COLO829 (cell line): ENCODE measurements at places on chromosomes 4 and X.

DNA sequence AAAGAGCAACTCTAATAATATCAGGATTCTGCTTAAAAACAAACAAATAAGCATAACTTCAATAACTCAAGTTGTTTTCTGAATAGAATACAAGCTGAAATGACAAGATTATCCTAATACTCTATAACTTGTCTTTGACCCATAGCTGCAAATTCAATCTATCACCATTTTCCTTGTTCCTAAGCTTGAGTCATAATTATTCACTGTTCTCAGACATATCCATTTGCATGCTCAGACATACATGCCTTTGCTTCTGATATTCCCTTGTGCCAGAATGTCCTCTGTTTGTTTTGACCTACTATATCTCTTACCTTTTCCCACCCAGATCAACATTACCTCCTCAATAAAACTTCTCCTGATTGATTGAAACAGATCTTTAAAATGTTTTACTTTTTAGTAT, 109.7 kb downstream of the SNCA start:
- DNase-seq: no peak

- DNase-seq: peak; percentile 49
These were observed 19.2 kb downstream of the PNMA6E start for GRCh38 chrX:153381684-153382532.

- no peak for DNase-seq
These were observed 96.1 kb downstream of the PCDH10 start for GRCh38 chr4:133245226-133245625.

GRCh38 chr4:73583666-73584065, 36.6 kb downstream of the RASSF6 start:
- DNase-seq: no peak

GRCh38 chr4:184441461-184442313, 32.7 kb downstream of the IRF2 start:
- DNase-seq: no peak

GRCh38 chr4:102598086-102598761, 97.1 kb downstream of the NFKB1 start:
- no peak for DNase-seq

- DNase-seq: no peak
These were observed 155.4 kb upstream of the FAM241A start for GRCh38 chr4:111989817-111990216.

DNA sequence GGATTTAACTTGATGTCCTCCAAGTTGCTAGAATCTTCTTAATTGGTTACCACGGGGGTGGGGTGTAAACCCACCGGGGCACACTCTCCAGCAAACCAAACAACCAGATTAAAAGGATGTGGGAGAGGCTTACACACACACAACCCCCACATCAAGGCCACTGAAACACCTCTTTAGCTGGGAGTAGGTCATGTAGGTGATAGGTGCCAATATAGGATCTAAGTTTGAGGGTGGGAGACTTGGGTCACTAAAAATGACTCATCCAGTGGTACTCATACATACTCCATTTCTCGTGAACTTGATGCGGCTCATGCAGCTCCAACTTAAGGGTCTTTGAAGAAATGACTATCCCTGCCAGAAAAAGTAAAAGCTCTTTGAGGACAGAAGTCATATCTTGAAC, 20.5 kb upstream of the CD40LG start:
- DNase-seq: no peak

- DNase-seq: no peak
These were observed 193.4 kb downstream of the GRID2 start for GRCh38 chr4:92497141-92497540.

DNA sequence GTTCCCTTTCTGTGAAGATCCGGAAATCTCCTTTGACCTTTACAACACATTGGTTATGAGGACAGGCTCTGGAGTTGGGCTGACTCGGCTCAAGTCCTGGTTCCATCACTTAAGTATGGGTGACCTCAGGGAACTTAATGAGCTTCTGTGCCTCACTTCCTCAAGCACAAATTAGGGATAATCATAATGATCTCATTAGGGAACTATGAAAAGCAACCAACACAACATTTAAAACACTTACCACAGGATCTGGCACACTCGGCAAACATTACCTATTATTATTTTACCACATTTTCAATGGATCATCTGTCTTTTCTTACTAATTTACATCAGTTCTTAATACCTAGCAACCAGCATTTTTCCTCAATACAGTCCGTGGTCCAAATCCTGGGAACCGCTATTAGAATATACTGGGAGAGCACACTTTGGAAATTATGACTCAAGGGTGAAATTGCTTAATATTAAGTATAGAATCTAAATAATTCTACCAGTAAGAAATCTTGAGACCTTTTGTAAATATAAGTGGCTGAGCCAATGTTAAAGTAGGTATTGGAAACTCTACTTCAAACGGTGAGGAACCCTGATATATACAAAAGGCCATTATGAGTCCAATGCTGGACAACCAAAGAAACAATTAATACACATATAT, 19.6 kb downstream of the ADGRA3 start:
- DNase-seq: no peak

DNA sequence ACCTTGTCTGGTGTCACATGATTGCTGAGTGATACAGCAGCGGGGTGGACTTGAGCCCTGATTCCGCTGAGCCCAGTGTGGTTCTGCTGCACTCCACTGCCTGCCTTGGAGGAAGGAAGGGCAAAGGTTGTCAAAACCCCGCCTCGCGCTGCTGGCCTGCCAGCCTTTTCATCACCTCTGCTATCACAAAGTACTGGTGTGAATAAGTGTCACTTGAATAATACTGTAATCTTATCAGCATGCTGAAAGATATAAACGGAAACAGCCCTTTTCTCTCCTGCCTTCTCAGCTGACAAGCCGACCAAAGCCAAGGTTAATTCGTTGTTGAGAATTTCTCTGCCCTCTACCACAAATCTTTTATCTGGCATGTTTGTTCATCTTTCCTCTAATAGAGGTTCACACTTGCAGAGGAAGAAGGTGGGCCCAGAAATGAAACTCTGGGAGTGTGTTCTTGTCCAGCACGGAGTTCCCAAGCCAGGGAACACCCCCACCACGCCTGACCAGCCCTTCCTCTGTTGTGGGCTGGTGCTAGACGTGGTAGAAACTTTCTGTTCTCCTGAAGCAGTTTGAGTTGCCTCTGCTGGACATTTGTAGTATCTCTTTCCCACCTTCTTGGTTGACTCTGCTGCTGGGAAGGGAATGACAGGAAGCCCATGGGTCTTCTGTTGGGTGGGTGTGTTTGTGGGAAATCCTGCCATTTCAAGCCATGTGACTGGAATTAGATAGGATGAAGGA, 21.5 kb downstream of the FHDC1 start:
- no peak for DNase-seq

GRCh38 chr4:47837094-47837907, 566 bp downstream of the CORIN start:
- no peak for DNase-seq

DNA sequence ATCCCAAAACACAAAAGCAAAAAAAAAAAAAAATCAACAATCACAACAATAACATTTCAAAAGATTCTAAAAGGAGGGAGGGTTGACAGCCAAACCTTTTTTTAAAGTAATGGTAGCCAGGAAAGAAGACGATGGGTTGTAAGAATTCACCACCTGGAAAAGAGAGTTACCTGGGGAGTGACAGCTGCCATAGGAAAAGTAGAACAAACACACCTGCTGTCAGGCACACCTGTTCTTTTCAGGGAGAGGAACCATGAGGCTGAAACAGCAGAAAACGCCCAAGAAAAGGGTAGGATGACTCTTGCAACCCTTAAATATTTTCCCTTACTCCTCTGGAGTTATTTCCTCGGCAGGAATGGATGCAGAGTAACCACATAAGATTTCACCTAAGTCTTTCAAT, 388.4 kb upstream of the TEX13C start:
- no peak for DNase-seq

DNA sequence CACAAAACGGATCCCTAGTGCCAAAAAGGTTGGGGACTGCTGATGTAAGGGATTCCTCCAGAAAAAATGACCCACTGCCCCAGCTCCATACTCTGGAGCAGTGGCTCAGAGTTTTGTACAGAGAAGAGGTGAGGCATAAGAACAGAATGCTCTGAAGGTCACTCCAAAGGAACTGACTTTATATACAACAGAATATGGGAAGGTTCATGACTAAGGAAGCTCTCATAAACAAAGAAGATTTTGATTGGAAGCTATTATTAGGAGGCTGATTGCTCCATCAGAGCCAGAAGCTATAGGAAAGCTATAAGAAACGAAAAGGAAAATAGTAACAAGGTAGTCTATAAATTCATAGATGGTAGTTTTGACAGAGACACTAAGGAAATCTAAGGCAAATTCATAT, 203.1 kb downstream of the SLC7A11 start:
- no peak for DNase-seq

DNA sequence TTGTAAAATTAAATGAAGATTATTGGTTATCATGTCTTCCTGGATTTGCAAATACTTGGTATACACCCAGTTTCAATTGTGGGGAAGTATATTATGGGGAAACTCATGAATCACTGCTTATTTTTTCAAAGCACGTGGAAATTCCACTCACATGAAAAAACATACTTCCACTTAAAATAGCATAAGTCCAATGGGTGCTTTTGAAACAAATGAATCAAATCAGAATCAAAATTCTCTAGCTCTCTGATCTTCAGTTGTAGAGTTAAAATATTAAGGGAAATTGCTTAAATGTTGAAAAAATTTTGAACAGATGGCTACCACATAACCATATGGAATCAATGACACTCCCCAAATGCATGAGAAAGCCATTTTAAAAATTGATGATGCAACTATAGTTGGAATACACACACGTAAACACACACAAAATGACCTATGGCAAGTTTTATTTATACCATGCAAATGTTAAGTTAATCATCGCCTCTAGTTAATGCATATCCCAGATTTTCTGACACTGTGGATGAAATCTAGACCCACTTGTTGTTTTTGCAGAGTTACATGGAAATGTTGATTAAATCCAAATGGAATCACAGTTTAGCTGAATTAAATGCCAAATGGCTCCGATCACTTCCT, 93.2 kb downstream of the ARSF start:
- no peak for DNase-seq

DNA sequence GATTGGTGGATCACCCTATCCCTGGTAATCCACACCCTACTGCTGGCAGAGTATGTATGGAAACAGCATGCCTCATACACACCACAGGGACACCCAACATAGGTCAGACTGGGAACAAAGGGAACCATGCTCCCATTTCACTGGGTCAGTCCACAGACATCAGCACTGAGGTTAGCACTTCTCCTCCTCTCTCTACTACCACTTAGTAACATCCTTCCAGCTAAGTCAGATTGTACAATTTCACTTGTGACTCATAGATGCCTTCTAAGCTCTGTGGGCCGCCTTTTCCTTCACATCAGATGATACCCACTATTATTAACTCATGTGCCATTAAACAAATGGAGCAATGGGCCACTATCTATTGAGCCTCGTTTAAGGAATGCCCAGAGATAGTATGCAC, 15.5 kb upstream of the ZXDA start:
- no peak for DNase-seq

- DNase-seq: no peak
These were observed 93.7 kb downstream of the SHOX start for GRCh38 chrX:724256-724655.

GRCh38 chrX:48468693-48469691, 1.1 kb downstream of the SLC38A5 start:
- no peak for DNase-seq

DNA sequence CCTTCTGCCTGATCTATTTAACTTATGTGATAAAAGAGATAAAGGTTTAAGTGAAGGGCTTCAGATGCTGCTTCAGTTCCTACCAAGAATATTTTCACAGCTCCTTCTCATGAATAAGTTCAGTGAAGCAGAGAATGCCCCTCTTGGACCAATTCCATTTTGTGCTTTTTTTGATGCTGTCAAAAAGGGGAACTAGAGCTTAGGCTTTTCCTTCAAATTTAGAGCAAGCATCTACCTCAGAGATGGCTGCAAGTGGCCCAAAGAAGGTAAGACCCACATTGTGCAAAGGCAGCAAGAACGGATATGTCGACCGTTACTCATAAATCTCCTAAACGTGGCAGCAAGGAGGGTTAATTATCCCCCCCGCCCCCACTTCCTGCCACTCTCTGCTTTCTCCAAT, 4.5 kb downstream of the CHRDL1 start:
- no peak for DNase-seq

- DNase-seq: no peak
These were observed 637.3 kb downstream of the ADGRL3 start for GRCh38 chr4:61837395-61837794.

GRCh38 chr4:173191623-173192041, 23.0 kb downstream of the GALNT7 start:
- no peak for DNase-seq

GRCh38 chr4:15744016-15744545, 34.0 kb upstream of the CD38 start:
- no peak for DNase-seq

- DNase-seq: no peak
These were observed 232.2 kb upstream of the SLIT2 start for GRCh38 chr4:20019310-20020015.

DNA sequence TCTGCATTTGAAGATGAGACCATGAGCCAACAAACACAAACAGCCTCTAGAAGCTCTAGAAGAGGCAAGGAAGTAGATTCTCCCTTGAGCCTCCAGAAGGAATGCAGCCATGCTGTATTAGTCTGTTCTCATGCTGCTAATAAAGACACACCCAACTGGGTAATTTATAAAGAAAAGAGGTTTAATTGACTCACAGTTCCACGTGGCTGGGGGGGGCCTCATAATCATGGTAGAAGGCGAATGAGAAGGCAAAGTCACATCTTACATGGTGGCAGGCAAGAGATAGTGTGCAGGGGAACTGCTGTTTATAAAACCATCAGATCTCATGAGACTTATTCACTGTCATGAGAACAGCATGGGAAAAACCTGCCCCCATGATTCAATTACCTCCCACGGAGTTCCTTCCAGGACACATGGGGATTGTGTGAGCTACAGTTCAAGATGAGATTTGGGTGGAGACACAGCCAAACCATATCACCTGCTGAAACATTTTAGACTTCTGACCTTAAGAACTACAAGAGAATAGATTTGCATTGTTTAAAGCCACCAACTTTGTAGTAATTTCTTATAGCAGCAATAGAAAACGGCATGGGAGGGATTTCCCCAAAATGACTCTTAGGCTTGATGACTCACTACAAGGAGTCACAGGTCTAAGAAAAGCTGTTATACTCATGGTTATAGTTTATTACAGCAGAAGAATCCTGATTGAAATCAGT, 284.4 kb upstream of the SFRP2 start:
- peak; percentile 25 for DNase-seq

- no peak for DNase-seq
These were observed 63.2 kb downstream of the SEPSECS start for GRCh38 chr4:25096981-25097443.

GRCh38 chr4:39706334-39706733, 8.4 kb downstream of the UBE2K start:
- no peak for DNase-seq
